DMS79 treated with DMSO at 0.1 percent for 48 hours (cell line): ENCODE measurements at places on chromosomes 5 and 9.
A peak's percentile ranks its signal among the peaks of the same experiment; 100 is the strongest.

DNA sequence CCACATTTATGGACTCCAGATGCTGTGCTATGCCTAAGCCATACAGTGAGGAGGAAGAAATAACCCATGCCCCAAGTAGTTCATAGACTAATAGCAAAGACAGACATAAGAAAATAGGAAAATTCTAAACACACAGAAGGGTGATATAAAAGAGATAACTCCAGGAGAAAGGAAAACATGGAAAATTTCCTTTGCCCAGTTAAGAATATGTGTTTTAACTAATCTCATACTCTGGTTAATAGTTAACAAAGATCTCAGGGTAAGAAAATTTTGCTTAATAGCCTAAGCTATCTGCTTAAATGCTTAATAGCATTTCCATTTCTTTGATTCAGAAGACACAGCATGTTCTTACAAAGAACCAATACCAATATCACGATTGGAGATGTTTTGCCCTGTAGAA, 358.0 kb downstream of the MSX2 start:
- no peak for DNase-seq

DNA sequence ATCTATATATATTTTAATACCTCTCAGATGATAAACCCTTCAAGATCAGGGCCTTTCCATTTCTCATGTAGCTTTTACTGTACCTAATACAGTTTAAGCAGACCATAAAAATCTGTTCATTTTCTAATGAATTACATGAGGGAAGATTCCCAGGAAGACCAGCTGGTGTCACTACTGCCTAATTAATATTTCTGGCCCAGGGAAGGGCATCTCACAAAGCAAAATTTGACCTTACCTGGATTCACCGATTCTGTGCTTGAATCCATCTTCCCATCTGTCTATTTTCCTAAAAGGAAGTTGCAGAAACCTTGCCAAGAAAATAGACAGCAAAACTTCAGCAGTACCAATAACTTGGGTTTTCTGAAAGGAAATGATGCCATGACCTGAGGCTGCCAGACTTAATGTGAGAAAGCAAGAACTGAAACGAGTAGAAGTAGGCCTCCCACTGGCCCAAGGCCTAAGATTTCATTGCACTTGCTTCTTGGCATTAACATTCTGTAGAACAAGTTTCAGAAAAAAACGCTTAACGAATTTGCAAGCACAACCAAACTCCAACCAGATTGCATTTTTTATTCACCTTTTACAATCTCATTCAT, 83.0 kb upstream of the GLIS3 start:
- peak; percentile 19 for DNase-seq

- DNase-seq: no peak
These were observed 113.3 kb downstream of the SCAMP1 start for GRCh38 chr5:78473751-78474150.

GRCh38 chr9:120878188-120879130, 1.5 kb upstream of the PHF19 start:
- DNase-seq: no peak

GRCh38 chr5:52989781-52990527, 802 bp downstream of the ITGA2 start:
- no peak for DNase-seq

DNA sequence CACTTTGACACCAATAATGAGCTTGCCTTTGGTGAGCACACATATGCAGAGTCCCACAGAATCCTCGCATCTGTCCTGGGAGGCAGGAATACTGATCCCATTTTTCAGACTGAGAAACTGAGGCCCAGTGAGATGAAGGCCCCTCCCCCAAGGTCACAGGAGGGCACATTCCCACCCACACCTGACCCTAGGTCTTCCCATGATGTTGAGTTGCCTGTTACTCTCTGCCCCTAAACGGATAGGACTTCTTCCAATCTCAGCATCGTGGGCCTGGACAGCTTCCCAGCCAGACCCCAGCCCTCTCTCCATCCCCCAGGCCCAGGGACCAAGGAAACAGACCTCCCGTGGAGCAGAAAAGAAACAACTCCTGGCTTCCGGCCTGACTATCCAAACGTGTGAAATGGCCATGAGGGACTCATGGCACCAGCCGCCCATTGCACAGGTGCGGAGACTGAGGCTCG, 877 bp downstream of the SH3GLB2 start:
- no peak for DNase-seq

GRCh38 chr9:94736759-94737158, 10.3 kb downstream of the AOPEP start:
- no peak for DNase-seq

DNA sequence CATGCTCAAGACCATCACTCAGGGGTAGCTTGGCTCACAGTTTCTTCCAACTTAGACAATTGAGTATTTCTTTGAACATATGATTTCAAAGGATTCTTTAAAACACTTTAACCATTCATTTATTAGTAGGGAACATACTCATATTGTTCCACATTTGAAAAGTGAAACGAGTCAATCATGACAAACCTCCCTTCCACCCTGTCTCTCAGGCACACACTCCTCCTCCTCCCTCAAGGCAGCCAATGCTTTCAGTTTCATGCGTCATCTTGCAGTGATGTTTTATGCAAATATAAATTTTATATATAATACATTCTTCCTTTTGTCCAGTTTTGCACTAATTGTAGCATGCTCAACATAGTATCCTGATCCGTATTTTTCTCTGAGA, 126.0 kb upstream of the BOD1 start:
- DNase-seq: no peak

GRCh38 chr9:104905931-104906330, 22.0 kb downstream of the ABCA1 start:
- no peak for DNase-seq

DNA sequence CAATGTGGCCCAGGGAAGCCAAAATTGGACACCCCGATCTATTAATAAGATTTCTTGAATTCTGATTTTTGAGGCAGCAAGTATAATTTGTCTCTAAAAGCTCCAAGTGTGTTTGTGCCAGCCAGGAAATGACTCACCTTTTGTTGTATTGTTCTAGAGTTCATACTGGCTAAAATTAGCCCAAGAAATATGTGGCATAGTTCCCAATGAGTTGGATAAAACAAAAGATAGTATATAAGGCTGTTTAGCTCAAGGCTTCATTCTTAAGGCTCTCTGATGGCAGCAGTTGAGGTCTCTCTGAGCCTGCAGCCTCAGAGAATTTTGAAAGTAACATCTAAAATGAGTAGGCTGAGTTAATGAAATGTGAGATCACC, 21.6 kb downstream of the HMGXB3 start:
- no peak for DNase-seq

GRCh38 chr5:116388564-116389258, 185.9 kb downstream of the SEMA6A start:
- DNase-seq: no peak

DNA sequence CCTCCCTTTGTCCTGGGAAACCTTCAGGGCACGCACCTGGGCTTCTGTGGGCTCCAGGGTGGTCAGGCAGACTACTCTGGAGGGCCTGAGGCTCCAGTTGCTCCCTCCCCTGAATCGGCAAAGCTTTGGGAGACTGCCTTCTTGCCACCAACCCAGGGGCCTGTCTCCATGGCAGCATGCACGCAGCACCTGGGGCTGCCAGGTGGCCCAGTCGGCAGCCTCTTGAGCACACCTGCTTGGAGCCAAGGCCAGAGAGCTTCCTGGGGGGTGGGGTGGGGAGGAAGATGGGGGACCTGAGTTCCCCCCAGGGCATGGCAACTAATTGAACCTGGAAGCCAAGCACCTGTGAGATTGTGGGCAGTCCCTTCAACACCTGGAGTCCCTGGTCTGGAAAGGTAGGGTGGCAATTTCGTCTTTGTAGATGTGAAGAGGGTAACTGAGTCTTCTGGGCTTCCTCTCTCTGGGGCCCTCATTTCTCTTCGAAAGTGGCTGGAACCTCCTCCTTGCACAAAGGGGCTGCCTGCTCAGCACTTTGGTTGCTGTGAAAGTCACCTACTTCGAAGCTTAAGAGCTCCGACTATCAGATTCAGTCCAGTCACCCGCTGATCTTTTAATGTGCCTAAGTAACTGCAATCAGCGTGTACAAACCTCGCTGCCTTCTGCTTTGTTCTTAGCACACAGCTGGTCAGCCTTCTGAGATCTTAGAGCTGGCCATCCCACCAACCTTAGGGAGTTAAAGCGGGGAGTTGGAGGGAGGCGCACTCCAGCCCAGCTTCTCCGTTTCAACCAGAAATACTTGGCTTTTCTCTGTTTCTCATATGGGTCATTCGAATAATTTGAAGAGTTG, 4.0 kb downstream of the RNF183 start:
- peak; percentile 98 for DNase-seq

DNA sequence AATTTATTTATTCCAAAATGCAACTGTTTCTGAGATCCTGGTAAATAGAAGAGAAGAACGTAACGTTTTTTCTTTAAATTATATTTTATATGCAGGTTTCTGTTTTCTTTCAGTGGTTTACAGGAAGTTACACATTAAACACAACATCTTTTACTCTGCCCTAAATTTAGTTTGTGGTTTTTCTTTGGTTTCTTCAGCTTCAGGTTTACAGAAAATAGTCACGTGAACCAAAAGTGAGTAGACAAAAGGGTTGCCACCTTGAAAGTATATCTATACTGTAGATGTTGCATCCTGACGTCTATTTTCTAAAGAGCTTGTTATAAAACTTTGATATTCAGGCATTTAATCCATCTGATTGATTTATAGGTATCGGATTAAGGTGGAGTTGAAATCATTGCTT, 1236.6 kb downstream of the MAT2B start:
- DNase-seq: no peak

GRCh38 chr9:137313956-137314560, 12.0 kb upstream of the NRARP start:
- no peak for DNase-seq

DNA sequence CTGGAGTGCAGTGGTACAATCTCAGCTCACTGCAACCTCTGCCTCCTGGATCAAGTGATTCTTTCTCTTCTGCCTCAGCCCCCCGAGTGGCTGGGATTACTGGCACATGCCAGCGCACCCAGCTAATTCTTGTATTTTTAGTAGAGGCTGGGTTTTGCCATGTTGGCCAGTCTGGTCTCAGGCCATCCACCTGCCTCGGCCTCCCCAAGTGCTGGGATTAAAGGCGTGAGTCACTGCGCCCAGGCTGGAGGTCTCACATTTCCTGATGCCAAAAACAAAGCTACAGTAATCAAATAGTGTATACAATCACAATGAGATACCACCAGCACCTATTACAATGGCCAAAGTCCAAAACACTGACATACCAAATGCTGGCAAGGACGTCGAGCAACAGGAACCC, 51.1 kb downstream of the TTLL11 start:
- no peak for DNase-seq

DNA sequence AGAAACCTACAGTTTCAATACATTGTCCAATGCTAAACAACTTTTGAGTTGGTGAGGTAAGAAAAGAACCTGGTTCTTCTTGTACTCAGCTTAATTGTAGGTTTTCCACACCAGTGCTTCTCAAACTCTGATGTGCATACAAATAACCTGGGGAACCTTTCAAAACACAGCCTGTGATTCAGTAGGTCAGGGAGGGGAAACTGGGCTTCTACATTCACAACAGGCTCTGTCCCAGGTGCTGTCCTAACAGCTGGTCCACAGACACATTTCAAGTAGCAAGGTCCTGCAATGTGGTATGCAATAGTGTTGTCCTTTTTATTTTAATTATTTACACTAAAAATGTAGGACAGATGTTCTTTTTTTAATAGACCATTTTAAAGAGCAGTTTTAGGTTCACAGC, 47.4 kb upstream of the SNCAIP start:
- no peak for DNase-seq

- no peak for DNase-seq
These were observed 165.0 kb downstream of the DROSHA start for GRCh38 chr5:31366941-31367340.

DNA sequence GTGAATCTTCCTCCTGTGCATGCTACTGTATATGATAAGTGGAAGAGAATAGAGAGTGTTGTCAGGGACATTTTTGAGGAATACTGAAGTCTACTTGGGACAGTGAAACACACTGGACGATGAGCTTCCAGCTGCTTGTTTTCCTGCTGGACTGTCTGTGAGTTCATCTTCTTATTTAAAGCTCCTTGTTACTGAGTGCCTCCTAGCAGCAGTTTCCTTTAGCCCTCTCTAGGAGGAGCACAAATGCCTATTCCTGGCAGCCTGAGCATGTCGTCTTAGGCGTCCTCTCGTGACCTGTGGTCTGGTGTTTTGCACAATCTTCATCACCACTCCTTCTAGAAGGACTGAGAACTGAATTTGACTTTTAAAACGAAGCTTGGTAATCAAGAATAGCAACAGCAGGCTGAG, 43.8 kb downstream of the ANKRD33B start:
- no peak for DNase-seq

DNA sequence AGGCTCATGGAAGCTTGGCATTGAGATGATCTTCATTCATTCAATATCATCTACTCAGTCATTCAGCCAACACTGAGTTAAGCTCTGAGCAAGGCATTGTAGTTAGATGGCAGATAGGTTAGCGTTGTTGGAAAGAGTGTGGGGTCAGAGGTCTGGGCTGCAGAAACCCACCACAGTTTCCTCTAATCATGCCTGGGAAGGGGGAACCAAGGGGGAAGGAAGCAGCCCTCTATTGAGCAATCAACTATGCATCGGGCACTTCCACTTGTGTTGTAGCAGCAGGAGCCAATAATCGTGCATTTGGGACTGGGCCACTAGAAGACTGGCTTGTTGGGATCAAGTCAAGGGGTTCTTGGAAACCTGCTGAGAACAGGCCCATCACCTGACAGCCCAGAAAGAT, 139.1 kb downstream of the PIP5K1B start:
- DNase-seq: no peak

DNA sequence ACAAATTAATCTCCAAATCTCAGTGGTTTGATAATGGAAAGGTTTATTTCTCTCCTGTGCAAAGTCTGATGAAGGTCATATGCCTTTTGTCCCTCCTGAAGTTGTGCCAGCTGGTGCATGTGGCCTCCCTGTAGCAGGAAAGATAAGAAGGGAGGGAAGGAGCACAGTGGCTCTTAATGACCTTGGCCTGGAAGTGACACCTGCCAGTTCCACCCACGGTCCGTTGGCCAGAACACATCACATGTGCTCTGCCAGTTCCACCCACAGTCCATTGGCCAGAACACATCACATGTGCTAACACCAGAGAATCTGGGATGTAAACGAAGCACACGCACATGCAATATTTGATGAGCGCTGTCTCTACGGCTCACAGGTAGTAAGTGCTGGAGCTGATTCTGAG, 130.9 kb downstream of the DOCK2 start:
- no peak for DNase-seq

- no peak for DNase-seq
These were observed 19.8 kb upstream of the HEXB start for GRCh38 chr5:74665273-74665672.
